H1 (cell line): ENCODE measurements at places on chromosomes 2 and 18.

GRCh38 chr2:119599384-119599783 lies 55.1 kb downstream of the CFAP221 start:
- H3K27ac ChIP-seq: no peak overlapping the region
- H3K36me3 ChIP-seq: no peaks in the 10 kb centered on the region
- DNase-seq: no peak
- no peaks in the 10 kb centered on the region for H3K4me1 ChIP-seq
- H3K4me3 ChIP-seq: no peak overlapping the region

GRCh38 chr2:28681158-28681571 lies 70.5 kb upstream of the PPP1CB start:
- no peak overlapping the region for H3K27ac ChIP-seq
- no peaks in the 10 kb centered on the region for H3K36me3 ChIP-seq
- H3K27me3 ChIP-seq: no peaks in the 10 kb centered on the region
- DNase-seq: no peak

DNA sequence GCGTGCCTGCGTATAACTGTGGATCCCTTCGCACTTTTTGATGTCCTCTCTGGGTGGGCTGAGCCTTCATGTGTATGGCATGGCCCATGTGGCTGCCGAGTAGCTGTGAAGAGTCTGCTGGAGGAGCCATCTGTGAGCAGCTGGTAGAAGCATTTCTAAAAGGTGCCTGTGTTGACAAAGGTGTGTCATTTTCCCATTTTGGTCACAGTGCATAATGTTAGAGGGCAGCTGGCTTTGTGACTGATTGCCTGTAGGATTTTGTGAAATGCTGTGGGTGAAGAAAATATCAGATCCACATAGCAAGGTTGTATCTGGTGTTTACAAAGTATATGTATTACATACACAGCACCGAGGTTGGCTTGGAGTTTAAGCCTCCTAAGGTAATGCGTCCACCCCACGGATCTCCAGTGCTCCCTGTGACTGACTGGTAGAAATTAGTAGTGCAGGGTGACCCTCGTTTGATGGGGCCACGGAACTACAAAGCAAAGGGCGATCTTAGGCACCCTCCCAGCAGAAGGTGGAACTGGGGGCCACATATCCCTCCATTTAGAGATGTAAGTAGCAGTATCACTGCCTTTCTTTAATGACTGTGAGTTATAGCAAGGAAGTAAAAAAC lies 16.5 kb downstream of the GATA6 start:
- no peak overlapping the region for H3K27ac ChIP-seq
- H3K4me1 ChIP-seq: no peaks in the 10 kb centered on the region
- no peak overlapping the region for H3K4me3 ChIP-seq
- H3K36me3 ChIP-seq: no peaks in the 10 kb centered on the region
- H3K27me3 ChIP-seq: no peaks in the 10 kb centered on the region

GRCh38 chr18:45121146-45121545 lies 440.5 kb downstream of the SETBP1 start:
- no peak overlapping the region for H3K4me3 ChIP-seq
- H3K27me3 ChIP-seq: no peaks in the 10 kb centered on the region
- H3K27ac ChIP-seq: no peak overlapping the region
- DNase-seq: no peak
- H3K36me3 ChIP-seq: no peaks in the 10 kb centered on the region

- H3K27me3 ChIP-seq: no peaks in the 10 kb centered on the region
- no peaks in the 10 kb centered on the region for H3K36me3 ChIP-seq
- H3K4me3 ChIP-seq: no peak overlapping the region
- H3K27ac ChIP-seq: no peak overlapping the region
- no peak for DNase-seq
Measured at GRCh38 chr2:33207151-33207740, 260.5 kb downstream of the LTBP1 start.

- H3K4me3 ChIP-seq: no peak overlapping the region
- no peaks in the 10 kb centered on the region for H3K4me1 ChIP-seq
- no peak overlapping the region for H3K27ac ChIP-seq
- no peak for DNase-seq
Measured at GRCh38 chr2:169659320-169659719, 34.9 kb downstream of the CFAP210 start.
